ENCODE measurements at places on chromosomes 2 and 18.

- DNase-seq, result no peak
These were observed 659.5 kb downstream of the TSN start for GRCh38 chr2:122414902-122415301.

DNA sequence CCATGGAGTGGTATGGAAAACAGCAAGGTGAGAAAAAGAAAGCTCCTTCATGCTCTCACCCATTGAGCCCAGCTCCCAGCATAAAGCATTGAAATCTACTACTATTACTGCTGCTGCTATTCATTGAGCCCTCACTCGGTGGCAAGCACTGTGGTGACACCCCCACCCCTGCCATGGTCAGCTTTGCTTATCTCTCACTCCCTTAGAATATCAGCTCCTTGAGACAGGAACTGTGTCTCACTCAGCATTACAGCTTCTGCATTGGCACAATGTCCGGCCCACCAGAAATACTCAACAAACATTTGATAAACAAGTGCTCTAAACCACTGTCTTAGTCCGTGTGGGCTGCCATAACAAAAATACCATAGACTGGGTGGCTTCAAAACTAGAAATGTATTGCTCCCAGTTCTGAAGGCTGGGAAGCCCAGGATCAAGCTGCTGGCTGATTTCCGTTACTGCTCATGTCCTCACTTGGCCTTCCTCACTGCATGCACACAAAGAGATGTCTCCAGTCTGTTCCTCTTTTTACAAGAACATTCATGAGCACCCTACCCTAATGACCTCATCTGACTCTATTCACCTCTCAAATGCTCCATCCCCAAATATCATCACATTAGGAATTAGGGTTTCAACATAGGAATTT is 116.3 kb downstream of the ZBTB7C start:
- no peak for DNase-seq

DNA sequence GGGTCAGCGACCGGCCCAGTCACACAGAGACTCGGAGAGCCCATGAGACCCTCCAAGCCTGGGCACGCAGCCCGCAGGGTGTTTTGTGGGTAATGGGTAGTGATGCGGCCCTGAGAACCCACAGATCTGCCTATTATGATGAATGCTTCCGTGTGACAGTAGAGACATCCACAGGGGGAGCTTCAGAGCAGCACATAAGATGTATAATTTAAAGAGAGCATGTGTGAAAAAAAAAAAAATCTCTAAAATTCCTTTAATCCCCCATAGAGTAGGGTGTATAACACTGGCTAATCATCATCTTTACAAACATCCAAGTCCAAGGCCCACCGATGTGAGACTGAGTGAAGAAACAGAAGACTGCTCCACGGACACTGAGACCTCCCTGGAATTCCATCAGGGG is 34.6 kb downstream of the BIN1 start:
- no peak for DNase-seq

DNA sequence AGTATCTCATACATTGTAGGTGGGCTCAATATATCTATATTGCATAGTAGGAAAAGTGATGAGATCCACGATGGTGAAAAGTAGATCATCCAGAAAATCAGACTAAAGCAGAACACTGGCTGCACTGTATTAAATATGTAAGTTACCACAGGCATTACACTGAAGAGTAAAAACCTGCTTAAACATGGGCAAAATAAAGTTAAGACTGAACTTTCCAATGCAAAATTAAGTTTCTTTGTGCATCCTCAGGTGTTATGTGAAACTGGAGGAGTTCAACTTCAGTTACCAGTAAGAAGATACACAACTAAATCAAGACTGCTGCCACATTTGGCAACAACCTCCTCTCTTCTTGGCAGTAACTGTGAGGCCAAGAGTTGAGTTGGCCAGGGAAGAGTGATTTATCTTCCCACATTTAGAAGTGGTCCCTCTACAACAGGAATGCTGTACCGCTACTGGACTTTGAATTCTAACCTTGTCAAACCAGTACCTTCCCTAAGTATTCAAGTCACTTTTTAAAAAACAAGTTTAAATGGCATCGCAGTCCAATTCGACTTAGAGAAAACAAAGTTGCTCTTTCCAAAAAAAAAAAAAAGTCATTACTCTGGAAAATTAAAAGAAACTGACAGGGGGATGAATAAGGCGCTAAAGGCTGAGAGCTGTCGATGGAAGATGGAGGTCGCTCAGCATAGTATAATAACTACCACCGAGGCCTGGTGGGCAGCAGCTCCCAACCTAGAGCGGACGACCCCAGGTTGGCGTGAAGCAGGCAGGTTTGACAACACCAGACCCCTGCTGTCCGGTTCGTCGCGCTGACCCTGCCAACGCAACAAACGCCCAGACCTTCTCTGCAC is 1.1 kb downstream of the MAP4K3 start:
- no peak for DNase-seq

DNA sequence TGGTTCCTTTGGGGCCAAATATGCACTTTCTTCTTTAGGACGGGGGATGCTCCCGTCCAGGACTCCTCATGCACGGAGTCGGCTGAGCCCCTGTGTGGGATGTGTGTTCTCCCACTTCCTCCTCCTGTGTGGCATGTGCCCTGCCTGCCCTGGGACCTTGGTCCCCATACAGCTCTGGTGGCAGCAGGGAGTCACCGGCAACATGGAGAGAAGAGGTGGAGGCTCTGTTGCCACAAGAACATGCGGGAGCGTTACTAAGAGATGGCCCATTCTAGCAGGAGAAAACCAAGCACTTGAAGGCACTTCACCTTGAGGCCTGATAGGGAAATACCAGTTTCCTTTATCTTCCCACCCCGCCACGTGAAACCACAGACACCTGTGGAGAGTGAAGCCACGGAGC is 98.0 kb downstream of the DDX1 start:
- DNase-seq, result no peak

DNA sequence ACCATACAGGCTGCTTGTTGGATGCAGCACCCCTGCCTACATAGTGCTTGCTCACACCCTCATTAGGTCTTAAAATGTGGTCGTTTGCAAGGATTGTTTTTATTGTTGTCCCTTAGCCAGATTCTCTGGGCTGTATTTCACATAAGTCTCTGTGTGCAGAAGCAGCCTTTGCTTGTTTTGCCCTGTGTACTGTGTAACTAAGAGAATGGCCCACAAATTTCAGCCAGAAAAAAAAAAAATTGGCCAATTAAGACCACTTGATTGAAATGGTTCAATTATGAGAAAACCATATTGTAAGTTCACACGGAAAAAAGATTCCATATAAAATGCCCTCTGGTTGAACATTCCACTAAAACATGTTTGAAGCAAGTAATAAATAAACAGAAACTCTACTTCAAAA is 377.1 kb upstream of the SOX11 start:
- DNase-seq, result no peak

GRCh38 chr18:80176334-80177073 is 67.4 kb downstream of the ADNP2 start:
- no peak for DNase-seq

DNA sequence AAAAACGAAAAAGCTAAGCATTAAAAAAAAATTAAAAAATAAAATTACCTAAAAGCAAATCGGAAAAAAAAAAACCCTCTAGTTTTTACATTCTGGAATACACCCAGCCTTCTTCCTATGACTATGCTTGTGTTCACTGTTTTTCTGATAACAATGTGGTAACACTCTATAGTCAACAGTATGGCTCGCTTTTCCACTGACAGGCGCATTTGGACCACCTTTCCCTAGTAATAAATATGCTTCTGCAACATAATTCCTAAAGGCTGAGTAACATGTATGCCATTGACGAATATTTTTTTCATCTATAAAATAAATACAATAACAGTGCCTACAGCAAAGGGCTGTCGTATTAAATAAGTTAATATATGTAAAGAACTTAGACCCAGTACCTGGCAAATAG is 27.9 kb downstream of the NOL10 start:
- DNase-seq, result no peak

DNA sequence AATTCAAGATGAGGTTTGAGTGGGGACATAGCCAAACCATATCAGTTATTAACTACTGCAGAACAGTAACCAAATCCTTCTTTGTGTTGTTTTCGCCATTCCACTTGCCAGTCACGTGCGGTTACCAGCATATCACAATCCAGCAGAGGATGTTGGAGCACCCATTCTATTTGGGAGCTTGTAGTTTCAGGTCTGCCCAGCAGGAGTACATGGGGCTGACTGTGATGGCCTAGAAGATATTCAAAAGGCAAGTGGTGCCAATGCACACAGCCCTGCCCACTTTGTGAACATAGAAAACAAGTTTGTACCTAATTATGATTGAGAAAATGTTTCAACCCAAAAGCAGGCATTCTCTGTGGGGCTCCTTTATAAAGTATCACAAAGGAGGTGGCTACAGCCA is 57.0 kb downstream of the ZNF519 start:
- DNase-seq, result no peak

GRCh38 chr2:5497874-5498273 is 194.3 kb upstream of the SOX11 start:
- DNase-seq, result no peak

GRCh38 chr2:177628831-177629230 is 236.3 kb downstream of the AGPS start:
- no peak for DNase-seq

DNA sequence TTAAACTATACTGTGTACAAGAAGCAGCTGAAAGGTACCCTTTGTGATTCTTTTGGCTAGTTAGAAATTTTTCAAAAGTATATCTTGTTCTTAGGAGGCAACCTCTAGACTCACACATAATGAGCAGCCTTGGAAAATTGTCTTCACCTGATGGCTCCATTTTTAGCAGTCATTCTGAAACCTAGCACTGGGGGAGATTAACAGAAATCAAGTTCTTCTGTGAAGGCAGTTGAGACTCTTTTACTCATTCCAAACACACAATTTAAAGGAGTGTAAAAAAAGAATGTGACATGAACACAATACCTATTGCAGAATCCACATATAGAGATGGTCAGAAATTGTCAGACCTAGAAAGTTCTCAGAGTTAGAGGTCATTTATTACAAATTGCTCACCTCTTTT is 197.7 kb downstream of the UBE2E3 start:
- no peak for DNase-seq

DNA sequence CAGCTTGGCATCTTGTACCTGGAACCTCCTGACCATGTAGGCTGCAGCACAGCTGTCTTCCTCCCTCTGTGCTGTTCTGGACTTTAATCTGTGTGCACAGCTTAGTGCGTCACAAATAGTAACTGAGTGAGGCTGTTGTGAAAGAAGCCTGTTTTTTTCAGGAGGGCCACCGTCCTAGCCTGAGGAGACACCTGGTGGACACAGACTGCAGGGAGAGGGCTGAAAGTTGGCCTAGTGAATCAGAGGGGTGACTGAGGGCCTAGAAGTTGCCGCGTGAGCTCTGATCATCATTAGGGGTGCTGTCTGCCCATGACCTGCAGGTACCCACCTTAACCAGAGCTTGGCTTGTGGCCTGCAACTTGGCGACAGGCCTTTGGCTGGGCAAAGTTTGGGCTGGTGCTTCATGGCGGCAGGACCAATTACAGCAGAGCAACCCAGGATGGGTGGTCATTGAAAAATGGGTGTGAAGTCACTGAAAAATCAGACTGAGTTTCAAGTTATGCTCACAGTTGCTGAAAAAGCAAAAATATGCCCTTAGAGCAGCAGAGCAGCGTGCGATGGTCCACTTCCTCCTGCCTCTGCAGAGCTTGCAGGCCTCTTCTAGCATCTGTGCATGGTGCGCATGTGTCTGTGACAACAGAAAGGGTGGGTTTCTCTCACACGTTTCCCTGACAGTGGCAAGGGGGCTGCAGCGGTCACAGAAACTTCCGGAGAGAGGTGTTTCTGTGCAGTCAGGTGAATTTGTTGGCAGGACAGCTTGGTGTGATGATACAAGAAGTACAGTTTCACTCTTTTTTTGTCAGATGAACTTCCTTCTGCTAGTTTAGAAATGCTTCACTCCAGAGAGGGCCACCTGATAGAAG is 9.6 kb downstream of the GDF7 start:
- DNase-seq, result no peak

GRCh38 chr2:16861530-16861929 is 195.9 kb upstream of the CYRIA start:
- no peak for DNase-seq

- DNase-seq, result no peak
These were observed 39.3 kb downstream of the RTP5 start for GRCh38 chr2:241908686-241909420.

- no peak for DNase-seq
These were observed 532 bp downstream of the MYOM1 start for GRCh38 chr18:3219241-3219630.

DNA sequence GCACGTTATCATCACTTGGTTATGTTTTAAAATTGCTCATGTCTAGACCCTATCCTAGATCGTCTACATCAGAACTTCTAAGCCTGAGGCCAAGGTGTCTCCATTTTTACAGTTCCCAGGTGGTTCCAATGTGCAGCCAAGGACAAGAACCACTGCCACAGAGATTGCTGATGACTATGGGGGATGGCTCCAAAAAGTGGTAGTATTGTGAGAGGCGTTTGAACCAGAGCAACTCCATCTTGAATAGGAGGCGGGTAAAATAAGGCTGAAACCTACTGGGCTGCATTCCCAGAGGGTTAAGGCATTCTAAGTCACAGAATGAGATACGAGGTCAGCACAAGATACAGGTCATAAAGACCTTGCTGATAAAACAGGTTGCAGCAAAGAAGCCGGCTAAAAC is 212.6 kb upstream of the FBXO11 start:
- DNase-seq, result no peak

- no peak for DNase-seq
These were observed 908 bp downstream of the STAT1 start for GRCh38 chr2:191012845-191013681.

All from iPS-NIHi11 (cell line).